LHCN-M2 (cell line): ENCODE measurements at places on chromosomes 12 and 14.

GRCh38 chr12:116136340-116136739 is 141.2 kb downstream of the MED13L start:
- DNase-seq, result peak; percentile 47

- DNase-seq, result no peak
Observed at GRCh38 chr12:64500394-64500793, 48.5 kb downstream of the TBK1 start.

DNA sequence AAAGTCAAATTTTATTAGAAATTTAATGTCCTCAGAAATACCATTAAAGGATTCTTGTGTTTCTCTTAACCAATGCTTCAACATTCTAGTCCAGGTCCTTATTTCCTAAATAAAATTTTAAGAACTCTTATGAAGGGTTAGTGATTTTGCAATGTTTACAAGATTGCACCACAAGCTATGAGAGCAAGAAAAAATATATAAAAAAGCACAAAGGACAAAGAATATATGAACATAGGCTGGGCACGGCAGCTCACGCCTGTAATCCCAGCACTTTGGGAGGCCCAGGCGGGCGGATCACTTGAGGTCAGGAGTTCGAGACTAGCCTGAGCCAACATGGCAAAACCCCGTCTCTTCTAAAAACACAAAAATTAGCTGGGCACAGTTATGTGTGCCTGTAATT is 7.7 kb downstream of the RACGAP1 start:
- DNase-seq, result peak; percentile 24

DNA sequence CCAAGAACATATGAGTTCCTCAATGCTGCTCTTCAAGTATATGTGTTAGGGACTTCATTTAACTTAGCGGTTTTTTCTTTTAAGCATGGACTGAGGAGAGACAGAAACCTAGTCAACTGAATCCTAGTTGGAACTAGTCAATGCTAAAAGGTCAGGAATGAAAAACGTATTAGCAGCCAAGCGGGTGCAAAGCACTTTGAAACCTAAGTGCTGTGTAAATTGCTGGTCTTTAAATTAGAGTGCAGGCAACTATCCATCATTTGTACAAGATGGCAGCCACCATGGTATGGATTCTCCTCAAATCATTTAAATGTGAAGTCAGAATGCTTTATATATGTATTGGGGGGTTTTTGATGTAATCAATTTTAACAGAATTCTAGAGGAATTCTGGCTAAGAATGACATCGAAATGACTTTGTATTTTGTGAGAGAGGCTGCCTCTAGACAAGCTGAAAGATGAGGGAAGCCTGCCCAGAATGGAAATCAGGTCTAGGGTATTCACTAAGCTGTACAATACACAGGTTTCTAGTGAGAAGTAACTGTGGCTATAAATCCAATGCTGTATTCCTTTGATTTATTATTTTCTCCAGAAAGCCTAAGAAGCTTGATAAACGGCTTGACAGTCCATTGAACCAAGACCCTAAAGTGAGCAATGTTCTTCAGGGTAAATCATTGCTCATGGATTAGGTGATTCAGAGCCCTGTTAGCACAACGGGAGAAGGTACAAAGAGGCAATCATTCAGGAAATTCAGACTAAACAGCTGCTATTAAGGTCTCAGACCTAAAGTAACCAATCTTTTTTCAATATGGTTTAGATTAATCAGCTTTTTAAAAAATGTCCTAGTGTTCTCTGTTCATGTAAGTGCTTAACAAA is 198.8 kb downstream of the ANO2 start:
- no peak for DNase-seq

DNA sequence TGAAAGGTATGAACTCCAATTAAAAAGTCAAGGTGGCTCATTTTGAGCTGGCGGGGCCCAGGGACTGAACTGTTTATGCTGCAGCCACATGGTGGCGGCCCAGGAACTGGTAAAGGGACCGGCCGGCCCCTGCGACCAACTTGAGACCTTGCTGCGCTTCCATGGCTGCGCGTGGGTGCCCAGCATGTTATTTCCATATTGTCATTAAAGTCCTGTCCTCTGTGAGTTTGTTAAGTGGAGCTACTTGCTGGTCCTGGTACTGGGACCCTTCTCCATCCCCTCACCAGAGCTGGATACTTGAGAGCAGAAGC is 62.3 kb downstream of the BEGAIN start:
- DNase-seq, result no peak

- DNase-seq, result peak; percentile 11
Observed at GRCh38 chr12:122790393-122791075, 16.2 kb downstream of the CCDC62 start.
